EH (cell line): ENCODE measurements at places on chromosomes 11 and 22.

GRCh38 chr11:91104237-91104636 is 881.4 kb upstream of the CHORDC1 start:
- DNase-seq = peak; percentile 69

GRCh38 chr11:776561-777287 is 563 bp downstream of the GATD1 start:
- DNase-seq = peak; percentile 38

GRCh38 chr11:60336767-60337391 is 9.8 kb downstream of the MS4A6E start:
- no peak for DNase-seq

DNA sequence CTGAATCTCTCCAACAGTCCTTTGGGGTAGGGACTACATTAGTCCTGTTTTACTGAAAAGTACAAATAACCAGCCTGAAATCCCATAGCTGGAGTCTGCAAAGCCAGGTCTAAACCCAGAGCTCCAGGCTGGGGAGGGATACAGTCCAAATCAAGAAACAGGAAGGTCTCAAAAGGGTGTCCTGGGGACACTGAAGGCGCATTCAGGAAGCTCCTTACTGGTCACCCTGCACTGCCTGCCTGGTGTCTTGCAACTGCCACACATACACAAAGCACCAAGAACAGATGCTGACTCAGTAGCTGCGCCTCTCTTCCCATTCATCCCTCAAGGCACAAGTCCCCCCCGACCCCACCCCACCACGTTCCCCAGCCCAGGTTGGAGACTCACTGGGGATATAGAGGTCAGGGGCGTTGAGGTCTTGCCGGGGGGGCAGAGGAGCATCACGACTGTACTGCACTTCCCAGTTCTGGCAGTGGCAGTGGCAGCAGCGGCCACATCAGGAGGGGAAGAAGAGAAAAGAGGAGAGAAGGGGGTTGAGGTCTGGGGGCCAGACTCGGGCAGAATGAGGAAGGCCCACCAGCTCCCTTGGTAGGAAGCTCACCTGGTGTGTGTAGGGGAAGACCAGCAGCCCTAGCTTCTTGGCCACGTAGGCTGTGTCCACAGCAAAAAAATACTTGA is 1.6 kb downstream of the YIF1A start:
- no peak for DNase-seq

- DNase-seq = no peak
Measured at GRCh38 chr11:4830909-4831308, 9.8 kb downstream of the OR51F2 start.

- DNase-seq = no peak
Measured at GRCh38 chr11:96033599-96033998, 109.7 kb upstream of the MTMR2 start.

DNA sequence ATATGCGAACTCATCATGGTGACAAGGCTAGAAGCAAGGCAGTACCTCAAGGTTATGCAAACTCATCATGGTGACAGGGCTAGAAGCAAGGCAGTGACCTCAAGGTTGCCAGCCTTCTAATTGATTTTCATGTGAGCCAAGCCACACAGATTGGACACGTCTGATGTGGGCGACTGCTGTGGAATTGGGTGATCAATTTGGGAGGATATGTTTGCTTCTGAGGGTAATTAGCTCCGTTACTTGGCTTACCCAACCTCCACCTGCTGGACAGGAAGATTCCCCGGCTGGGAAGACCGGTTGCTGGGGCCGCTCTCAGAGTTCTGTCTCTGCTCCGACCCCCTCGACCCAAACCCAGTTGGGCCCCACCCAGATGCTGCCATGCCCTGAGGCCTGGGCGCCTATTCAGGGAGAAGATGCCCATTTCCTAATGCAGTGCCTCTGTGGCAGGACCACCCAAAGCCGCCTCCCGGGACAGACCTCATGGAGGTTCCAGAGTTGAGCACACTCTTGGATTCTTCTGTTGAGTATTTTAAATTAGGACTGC is 69.9 kb upstream of the SHANK2 start:
- DNase-seq = no peak

- DNase-seq = no peak
Measured at GRCh38 chr11:104275992-104276391, 112.0 kb upstream of the PDGFD start.

GRCh38 chr22:45783690-45784089 is 112.1 kb downstream of the ATXN10 start:
- DNase-seq = no peak

GRCh38 chr22:41003066-41003465 is 51.9 kb downstream of the RBX1 start:
- DNase-seq = no peak

GRCh38 chr11:102064316-102064715 is 17.1 kb downstream of the CFAP300 start:
- DNase-seq = no peak

- DNase-seq = peak; percentile 97
Measured at GRCh38 chr22:45212306-45212709, 28.4 kb downstream of the KIAA0930 start.

DNA sequence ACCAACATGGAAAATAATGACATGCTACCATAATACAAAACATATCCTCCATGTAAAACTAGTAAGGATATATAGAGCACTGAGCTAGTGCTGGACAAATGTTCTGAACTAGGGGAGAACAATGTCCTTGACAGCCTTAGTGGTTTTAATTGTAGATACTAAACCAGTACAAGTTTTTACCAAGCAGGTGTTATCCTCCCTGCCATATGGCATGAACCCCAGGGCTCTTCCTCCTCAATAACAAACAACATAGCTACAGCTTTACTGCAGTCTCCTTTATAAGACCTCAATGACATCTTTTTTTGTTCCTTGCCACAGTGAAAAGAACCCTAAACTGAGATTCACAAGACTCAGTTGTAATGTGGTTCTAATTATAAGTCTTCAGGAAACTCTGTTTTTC is 70.2 kb upstream of the GDPD4 start:
- no peak for DNase-seq

GRCh38 chr11:72750086-72750485 is 2.1 kb downstream of the ARAP1 start:
- DNase-seq = no peak

GRCh38 chr11:32643526-32643925 is 59.9 kb downstream of the EIF3M start:
- DNase-seq = peak; percentile 3

DNA sequence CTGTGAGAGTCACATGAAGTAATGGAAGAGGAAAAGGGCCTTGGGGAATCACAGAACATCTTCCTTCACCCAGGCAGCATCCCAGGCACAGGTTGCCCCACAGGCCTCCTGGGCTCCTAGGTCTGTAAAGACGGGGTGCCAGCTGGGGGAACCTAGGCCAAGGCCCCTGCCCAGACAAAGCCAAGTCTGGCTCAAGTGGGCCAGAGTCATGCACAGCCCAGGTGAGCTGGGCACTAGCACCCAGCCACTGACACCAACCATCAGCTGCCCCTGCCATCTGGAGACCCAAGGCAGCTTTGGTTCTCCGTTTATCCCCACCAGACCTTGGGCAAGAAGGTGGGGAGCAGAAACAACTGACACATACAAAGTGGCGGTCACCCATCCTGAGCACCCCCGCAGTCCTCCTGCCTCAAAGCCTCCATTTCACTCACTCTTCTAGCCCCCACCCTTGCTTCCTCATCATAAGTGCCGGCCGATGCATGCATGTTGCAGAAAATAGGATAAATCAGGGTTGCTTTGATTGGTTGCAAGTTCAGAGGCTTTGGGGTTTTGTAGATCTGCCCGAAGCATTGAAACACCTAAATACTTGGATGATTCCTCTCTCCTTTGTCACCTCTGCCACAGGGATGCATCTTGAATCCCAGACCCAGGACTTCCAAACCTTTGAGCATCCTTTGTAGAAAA is 26.5 kb upstream of the TMPRSS4 start:
- no peak for DNase-seq

DNA sequence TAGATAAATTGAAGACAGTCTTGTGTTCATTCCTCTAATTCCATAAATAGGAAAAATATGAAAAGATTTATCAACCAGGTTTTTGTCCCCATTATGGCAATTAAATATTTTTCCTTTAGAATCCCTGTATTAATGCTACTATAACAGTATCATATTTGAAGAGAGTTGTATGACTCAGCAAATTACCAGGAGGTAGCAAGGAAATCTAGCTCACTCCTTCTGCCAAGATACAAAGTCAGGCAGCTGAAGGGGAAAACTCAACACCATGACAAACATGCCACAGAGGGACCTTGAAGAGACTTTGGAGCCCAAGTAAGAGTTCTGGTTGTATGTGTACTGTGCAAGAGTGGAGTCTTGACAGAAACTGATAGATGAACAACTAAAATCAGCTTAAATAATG is 143.3 kb downstream of the GUCY1A2 start:
- DNase-seq = peak; percentile 1

- peak; percentile 52 for DNase-seq
Measured at GRCh38 chr11:61860054-61860903, 31.1 kb downstream of the FADS3 start.

- DNase-seq = no peak
Measured at GRCh38 chr11:114400915-114401223, 403 bp downstream of the RBM7 start.

DNA sequence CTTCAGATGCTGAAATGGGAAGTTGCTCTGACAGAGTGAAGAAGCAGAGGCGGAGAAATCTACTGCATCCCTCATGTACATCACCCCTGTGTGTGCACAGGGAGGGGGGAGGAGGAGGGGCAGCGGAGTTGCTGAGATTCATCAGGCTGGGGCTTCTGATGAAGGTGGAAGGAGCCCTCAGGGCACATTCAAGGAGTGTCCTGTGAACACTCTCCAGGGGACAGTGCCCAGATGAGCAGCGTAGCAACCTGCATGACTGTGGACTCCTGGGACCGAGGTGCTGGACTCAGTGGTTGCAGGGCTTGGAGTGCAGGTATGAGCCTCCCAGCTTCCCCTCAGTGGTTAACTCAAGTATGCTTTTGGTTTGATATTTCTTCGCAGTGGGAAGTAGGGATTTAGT is 257.8 kb upstream of the B3GAT1 start:
- DNase-seq = no peak

DNA sequence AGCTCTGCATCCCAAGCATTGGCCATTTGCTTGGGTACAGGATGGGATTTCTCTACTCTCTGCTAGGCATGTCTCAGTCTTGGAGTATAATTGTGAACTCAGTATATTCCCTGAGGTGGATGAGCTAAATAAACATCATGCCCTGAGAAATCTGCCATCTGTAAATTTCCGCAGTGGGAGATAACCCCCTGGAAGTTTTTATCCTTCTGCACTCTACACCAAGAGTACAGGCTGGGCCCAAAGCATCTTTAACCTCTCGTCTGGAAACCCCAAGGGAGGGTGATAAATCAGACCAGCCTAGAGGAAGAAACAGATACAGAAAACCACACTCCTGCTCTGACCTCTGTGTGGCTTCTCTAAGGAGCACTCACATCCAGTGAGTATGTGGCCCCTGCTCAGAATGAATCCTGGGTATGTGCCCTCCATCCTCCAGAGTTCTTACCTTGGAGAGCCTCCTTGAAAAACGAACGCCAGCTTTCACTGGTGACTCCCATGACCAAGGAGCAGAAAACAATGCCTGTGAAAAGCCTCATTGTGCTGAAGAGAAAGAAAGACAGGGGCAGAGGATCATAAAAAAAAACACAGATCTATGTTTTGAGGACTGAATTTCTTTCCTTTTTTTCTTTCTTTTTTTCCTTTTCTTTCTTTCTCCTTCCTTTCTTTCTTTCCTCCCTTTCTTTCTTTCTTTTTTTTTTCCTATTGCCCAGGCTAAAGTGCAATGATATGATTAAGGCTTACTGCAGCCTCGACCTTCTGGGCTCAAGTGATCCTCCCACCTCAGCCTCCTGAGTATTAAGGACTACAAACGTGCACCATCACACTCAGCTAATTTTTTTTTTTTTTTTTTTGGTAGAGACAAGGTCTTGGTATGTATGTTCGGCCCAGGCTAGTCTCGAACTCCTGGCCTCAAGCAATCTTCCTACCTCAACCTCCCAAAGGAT is 938 bp downstream of the SAA4 start:
- DNase-seq = no peak

DNA sequence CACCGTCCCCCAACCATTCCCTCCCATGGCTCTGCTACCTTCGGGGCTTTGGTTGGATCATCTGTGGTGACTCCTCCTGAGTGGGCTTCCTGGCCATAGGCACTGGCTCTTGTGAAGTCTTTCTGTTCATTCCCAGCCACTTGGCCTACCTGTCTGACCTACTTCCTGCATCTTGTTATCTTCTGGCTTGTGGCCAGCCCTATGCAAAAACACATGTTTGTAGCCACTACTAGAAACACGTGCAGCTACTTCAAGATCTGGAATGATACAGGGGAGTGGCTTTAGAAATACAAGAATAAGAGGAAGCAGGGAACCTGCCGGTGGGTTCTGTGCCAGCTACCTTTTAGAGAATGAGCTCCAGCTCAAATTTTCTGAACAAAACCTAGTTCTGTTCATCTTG is 20.9 kb downstream of the RCOR2 start:
- no peak for DNase-seq

DNA sequence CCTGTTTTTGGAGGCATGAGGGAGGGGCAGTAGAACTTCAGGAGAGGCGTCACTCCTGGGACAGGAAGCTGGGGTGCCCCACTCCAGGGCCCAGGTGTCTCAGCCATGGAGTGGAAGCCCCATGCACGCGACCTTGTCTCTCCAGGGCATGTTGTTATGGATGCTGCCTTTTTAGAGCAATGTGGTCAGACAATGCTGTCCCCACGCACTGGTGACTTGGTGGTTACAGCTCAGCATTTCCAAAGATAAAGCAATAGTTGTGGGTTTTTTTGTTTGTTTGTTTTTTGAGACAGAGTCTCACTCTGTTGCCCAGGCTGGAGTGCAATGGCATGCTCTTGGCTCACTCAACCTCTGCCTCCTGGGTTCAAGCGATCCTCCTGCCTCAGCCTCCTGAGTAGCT is 22.3 kb downstream of the EIF4G2 start:
- DNase-seq = no peak

- no peak for DNase-seq
Measured at GRCh38 chr11:47443028-47443700, 5.8 kb downstream of the RAPSN start.

DNA sequence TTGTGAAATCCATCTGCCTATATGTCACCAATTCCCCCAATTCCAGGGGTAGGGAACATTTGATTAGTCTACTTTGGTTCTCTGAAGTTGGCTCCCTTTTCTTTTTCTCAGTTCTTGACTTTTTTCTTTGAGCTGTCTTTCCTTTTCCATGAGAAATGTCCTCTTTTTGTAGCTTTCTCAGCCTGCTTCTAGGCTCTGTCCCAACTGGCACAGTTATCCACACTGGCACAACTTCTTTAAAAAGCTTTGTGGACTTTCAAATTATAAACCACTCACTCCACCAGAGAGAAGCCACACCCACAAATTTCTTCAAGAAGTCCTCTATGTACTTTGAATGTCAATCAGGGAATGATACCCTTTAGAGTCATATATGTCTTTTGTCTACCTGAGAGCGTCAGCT is 100.5 kb downstream of the TTC17 start:
- DNase-seq = no peak

DNA sequence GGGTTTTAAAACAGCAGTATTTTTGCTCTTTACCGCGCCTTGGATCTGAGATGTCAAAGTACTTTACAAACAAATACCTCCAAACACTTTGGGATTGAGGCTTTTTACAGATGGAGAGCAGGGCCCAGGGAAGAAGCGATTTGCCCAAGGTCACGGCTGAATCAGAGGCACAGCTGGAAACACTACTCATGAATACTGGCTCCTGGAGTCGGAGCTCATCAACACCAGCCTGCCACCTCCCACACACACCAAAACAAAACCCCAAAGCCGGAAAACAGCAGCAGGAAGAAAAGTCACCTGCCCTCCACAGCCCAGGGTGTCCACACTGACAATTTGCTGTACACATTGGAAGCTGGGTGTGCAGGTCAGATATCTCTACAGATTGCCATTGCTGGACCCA is 339.4 kb downstream of the CADM1 start:
- no peak for DNase-seq
